ENCODE measurements at places on chromosomes 1 and 21. TPM values are rescaled to one million over a fixed set of nuclear protein-coding genes. Genes with fewer than 3 reads are reported as not detected.

GJA9 gene
- not detected for total RNA-seq

PARK7 gene
- 201 TPM for total RNA-seq

VCAM1 gene
- total RNA-seq = 78.8 TPM

AMY1C gene
- total RNA-seq = not detected

SELENON gene
- 68.0 TPM for total RNA-seq

MCOLN3 gene
- 7.8 TPM for total RNA-seq

UTS2 gene
- 0.26 TPM for total RNA-seq

ABCG1 gene
- 24.2 TPM for total RNA-seq

ODR4 gene
- 18.2 TPM for total RNA-seq

PEAR1 gene
- total RNA-seq = 17.4 TPM

TEDDM1 gene
- not detected for total RNA-seq

SERTAD4 gene
- 4.5 TPM for total RNA-seq

LCE1E gene
- total RNA-seq = not detected

KANK4 gene
- total RNA-seq = 0.42 TPM

DDOST gene
- 123 TPM for total RNA-seq

KRTAP21-2 gene
- total RNA-seq = not detected

C1orf115 gene
- total RNA-seq = 21.2 TPM

MYCBP gene
- 13.6 TPM for total RNA-seq

LHX8 gene
- total RNA-seq = not detected

C1orf21 gene
- 44.0 TPM for total RNA-seq

C4BPB gene
- total RNA-seq = 0.94 TPM

NPPA gene
- total RNA-seq = 0.48 TPM

IGFN1 gene
- 0.12 TPM for total RNA-seq

TFF2 gene
- total RNA-seq = not detected

LCE3E gene
- not detected for total RNA-seq

G0S2 gene
- total RNA-seq = 24.9 TPM

OR2L13 gene
- total RNA-seq = not detected
